Urinary bladder (tissue), 4 donors: ENCODE measurements at places on chromosomes 6 and 20. TPM values are rescaled to one million over a fixed set of nuclear protein-coding genes. Genes with fewer than 3 reads are reported as not detected.

GRCh38 chr6:72250664-72251063, 364.3 kb downstream of the RIMS1 start:
- DNase-seq: no peak

PAK5 gene
- total RNA-seq: 0.48 TPM

- DNase-seq: no peak
Measured at GRCh38 chr6:45486736-45487135, 109.0 kb upstream of the SUPT3H start.

EFCAB8 gene
- 0.95 TPM for total RNA-seq

ATP6V1G2 gene
- 3.3 TPM for total RNA-seq
